ENCODE measurements at places on chromosomes 13 and 19.

DNA sequence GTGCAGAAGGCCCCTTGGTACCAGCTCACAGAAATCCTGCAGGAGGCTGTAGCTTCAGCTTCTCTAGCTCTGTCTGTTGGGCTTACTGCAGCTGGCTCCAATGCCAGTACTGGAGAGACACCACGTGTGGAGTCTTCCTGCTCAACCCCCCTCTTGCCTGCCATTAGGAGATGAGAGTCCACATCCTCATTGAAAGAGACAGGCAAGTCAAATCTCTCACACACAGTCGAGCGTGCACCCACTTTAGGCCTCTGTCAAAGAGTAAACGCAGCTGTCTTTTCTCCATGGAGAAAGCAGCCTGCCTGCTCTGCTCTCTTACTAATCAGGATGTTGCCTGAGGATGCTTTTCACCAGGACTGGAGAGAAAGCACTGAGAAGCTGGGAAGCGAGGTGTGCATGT, 523.0 kb upstream of the NBEA start:
- no peak overlapping the region for H3K27ac ChIP-seq
- H3K4me3 ChIP-seq = no peak overlapping the region
- H3K27me3 ChIP-seq = no peaks in the 10 kb centered on the region
- no peaks in the 10 kb centered on the region for H3K36me3 ChIP-seq
- no peaks in the 10 kb centered on the region for H3K4me1 ChIP-seq

- H3K27me3 ChIP-seq = no peaks in the 10 kb centered on the region
- H3K4me1 ChIP-seq = peaks cover 6% of the 10 kb centered on the region
- H3K36me3 ChIP-seq = peaks cover 2% of the 10 kb centered on the region
- H3K4me3 ChIP-seq = no peak overlapping the region
Observed at GRCh38 chr13:48004201-48004600, 3.1 kb upstream of the SUCLA2 start.

GRCh38 chr19:56133858-56134653, 7.0 kb upstream of the ZNF444 start:
- no peaks in the 10 kb centered on the region for H3K27me3 ChIP-seq
- DNase-seq = peak; percentile 52
- no peaks in the 10 kb centered on the region for H3K36me3 ChIP-seq
- peak overlapping the region; percentile 29 for H3K27ac ChIP-seq

- H3K4me1 ChIP-seq = peaks cover 5% of the 10 kb centered on the region
- no peak for DNase-seq
- no peak overlapping the region for H3K4me3 ChIP-seq
- H3K27ac ChIP-seq = no peak overlapping the region
- no peaks in the 10 kb centered on the region for H3K36me3 ChIP-seq
- H3K27me3 ChIP-seq = no peaks in the 10 kb centered on the region
Observed at GRCh38 chr13:51322826-51323225, 16.7 kb upstream of the SERPINE3 start.

DNA sequence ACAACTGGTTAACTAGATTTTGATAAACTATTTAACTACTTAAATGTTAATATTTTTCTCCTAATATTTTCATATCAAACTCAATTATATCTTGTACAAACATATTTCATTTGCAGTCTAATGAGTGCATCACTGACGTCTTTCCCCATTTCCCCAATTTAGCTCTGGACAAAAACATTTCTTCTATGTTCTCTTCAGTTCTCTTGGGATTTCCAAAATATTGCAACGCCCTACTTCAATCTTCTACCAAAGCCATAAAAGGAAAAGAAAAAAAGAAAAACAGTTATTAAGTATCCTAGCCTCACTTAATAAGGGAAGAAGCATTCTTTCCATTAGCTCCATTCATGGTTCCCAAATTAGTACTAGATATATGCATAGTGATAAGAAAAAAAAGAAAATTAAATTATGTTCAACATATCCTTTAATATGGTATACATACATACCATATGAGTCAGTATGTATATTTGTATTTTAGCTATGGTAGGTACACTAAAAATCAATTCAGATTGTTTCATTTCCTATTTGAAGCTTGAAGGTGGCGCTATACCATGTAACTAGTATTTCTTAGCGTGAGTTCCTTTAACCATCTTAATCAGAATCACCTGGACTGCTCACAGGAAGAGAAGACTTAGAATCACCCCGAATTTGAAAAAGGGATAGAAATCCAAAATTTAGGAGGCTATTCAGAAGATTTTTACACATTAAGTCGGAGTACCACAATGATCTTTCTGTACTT, 9.9 kb downstream of the FBXL3 start:
- peaks cover 30% of the 10 kb centered on the region for H3K36me3 ChIP-seq
- H3K27me3 ChIP-seq = no peaks in the 10 kb centered on the region
- H3K27ac ChIP-seq = peak overlapping the region; percentile 76
- no peak for DNase-seq
- H3K4me3 ChIP-seq = no peak overlapping the region
- H3K4me1 ChIP-seq = peaks cover 13% of the 10 kb centered on the region

DNA sequence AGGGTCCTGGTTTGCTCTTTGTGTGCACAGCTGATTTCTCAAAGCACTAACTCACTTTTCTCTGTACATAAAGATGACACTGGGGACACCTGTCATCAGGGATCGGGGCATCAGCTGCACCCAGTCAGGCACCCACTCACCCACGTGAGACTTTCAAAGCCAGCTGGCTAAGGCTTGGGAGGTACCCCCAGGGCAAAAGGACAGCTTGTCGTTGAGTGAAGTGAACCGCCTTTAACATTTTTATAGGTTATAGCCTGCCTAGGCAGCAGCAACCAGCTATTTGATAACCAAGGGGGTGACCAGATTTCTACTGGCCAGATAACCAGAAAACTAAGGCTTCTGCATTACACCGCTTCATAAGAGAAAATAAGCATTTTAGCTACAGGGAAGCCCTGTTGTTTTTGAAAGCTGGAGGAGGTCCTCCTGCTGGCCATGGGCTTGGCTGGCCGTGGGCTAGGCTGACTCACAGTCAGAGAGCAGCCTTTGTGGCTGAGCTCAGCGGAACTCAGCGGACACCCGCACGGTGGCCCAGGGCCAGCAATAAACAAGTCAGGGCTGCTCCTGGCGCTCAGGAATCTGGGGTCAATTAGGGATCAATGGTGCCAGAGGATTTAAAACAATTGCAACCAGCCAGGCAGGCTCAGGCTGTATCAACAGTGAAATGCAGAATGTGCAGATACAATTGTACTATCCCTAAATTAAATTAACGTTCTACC, 57.1 kb downstream of the ALOX5AP start:
- peaks cover 3% of the 10 kb centered on the region for H3K36me3 ChIP-seq
- peaks cover 11% of the 10 kb centered on the region for H3K4me1 ChIP-seq
- no peaks in the 10 kb centered on the region for H3K27me3 ChIP-seq
- no peak overlapping the region for H3K4me3 ChIP-seq
- H3K27ac ChIP-seq = no peak overlapping the region

DNA sequence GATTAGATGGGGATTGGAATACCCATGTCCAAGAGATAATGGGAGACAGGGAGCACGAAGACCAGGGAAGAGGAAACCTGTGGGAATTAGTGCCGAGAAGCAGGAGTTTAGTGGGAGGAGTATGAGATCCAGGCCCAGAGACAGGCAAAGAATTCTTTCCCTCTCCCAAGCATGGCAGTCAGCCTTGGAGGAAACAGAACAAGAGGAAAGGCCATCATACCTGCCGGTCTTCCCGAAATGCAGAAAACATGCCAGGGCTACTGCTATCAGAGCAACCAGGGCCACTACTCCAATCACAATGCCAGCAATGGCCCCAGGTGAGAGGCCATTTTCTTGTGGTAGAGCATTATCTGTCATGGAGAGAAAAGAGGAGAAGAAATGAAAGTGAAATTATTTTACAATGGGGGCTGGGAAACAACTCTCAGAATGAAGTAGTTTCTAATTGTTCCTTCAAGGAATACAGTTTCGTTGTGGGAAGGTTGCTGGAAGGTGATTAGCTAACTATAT, 16.1 kb downstream of the CEACAM1 start:
- H3K4me3 ChIP-seq = peak overlapping the region; percentile 57
- H3K36me3 ChIP-seq = peaks cover 16% of the 10 kb centered on the region
- H3K27ac ChIP-seq = no peak overlapping the region
- DNase-seq = no peak
- H3K27me3 ChIP-seq = no peaks in the 10 kb centered on the region

- H3K4me3 ChIP-seq = no peak overlapping the region
- peaks cover 3% of the 10 kb centered on the region for H3K4me1 ChIP-seq
- H3K27me3 ChIP-seq = no peaks in the 10 kb centered on the region
- DNase-seq = no peak
Observed at GRCh38 chr13:47484548-47484947, 516.5 kb downstream of the SUCLA2 start.

DNA sequence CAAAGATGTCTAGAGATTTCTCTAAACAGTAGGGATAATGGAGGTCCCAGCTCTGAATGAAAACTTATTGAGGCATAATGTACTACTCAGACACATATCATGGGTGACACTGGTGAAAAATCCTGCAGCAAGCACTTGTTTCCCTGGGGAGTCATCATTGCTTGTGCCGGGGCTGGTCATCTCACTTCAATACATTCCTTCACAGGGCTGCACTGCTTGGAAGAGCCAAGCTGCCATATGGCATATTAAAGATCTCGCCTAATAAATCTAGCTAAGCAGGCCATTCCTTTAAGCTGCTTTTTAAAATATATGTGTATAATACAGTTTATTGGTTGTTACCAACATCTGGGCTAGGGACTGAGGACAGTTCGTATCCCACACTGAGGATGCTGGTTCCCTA, 332.2 kb upstream of the GPC6 start:
- no peaks in the 10 kb centered on the region for H3K36me3 ChIP-seq
- DNase-seq = no peak
- no peak overlapping the region for H3K4me3 ChIP-seq
- no peaks in the 10 kb centered on the region for H3K4me1 ChIP-seq

- no peaks in the 10 kb centered on the region for H3K27me3 ChIP-seq
- no peak overlapping the region for H3K4me3 ChIP-seq
- DNase-seq = no peak
- H3K27ac ChIP-seq = no peak overlapping the region
- H3K4me1 ChIP-seq = peaks cover 3% of the 10 kb centered on the region
Observed at GRCh38 chr19:57623091-57623490, 9.0 kb downstream of the ZNF134 start.

DNA sequence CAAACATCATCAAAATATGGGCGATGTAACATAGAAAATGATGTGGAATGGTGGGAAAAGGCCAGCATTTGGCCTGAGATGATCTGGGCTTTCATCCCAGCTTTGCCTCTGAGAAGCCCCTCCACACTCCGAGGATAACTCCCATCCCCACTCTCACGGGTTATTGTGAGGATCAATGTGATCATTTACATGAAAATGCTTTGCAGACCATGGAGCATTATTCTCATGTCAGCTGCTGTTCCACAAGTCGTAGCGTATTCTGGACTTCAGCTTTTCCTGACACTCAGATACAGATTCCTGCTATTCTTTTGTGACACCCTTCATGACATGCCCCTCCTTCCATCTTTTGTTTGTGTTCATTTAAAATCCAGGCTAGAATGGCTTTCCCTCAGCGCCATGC, 86.5 kb downstream of the NUFIP1 start:
- H3K27ac ChIP-seq = no peak overlapping the region
- H3K4me3 ChIP-seq = no peak overlapping the region
- H3K4me1 ChIP-seq = no peaks in the 10 kb centered on the region
- peaks cover 3% of the 10 kb centered on the region for H3K36me3 ChIP-seq

GRCh38 chr13:93625536-93625935, 398.9 kb downstream of the GPC6 start:
- no peak overlapping the region for H3K4me3 ChIP-seq
- no peak for DNase-seq
- no peak overlapping the region for H3K27ac ChIP-seq
- H3K27me3 ChIP-seq = no peaks in the 10 kb centered on the region
- H3K36me3 ChIP-seq = no peaks in the 10 kb centered on the region
- H3K4me1 ChIP-seq = no peaks in the 10 kb centered on the region

DNA sequence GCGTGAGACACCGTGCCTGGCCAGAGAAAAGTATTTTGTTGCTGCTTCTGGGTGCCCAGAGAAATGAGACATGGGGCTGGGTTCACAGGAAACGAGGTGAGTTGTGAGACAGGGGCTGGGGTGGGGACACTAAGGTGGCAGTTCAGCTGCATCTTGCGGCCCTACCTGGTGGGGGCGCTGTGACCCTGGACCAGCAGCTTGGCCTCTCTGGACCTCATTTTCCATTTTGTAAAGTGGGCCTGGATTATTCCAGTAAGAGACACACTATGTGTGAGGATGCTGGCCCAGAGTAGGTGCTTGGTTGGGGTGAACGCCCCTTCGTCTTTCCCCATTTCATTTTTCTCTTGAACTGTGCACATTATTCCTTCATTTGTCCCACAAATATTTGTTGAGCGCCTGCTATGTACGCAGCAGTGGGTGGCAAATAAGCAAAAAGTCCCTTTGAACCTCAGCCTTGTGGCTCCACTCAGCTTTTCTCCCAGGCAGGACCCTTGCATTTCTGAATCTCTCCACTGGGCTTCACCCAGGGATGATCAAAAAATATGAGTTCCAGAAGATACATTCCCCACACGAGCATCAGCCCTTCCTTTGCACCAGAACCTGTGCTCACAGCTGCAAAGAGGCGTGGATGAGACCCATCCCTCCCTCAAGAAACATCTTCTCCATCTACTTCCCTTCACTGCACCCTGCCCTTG, 26.6 kb upstream of the OR10H1 start:
- H3K27me3 ChIP-seq = peaks cover 13% of the 10 kb centered on the region
- peaks cover 4% of the 10 kb centered on the region for H3K4me1 ChIP-seq
- H3K27ac ChIP-seq = no peak overlapping the region
- no peak for DNase-seq
- no peak overlapping the region for H3K4me3 ChIP-seq

DNA sequence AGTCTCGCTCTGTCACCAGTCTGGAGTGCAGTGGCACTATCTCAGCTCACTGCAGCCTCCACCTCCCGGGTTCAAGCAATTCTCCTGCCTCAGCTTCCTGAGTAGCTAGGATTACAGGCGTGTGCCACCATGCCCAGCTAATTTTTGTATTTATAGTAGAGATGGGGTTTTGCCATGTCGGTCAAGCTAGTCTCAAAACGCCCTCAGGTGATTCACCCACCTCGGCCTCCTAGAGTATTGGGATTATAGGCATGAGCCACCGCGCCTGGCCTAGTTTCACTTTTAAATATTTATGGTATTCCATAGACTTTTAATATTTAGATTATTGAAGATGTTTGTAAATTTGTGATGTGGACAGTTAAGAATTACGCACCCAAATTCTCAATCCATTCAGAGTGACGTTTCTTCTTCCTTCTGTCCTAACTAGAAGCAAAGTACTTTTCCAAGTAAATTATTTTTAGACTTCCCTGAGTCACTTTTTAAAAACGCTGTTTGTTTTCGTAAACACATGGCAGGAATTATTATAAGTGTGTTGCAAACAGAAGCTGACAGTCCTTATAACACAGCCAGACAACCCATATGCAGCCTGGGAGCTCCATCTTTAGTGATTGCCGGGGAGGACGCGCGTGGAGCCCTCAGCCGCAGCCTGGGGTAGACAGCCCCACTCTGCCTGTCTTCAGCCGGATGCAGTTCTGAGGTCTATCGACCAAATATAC, 131.7 kb downstream of the ATP11A start:
- H3K27ac ChIP-seq = no peak overlapping the region
- no peaks in the 10 kb centered on the region for H3K4me1 ChIP-seq
- H3K36me3 ChIP-seq = peaks cover 37% of the 10 kb centered on the region
- H3K27me3 ChIP-seq = no peaks in the 10 kb centered on the region
